ENCODE measurements at places on chromosomes 6 and 20. TPM values are rescaled to one million over a fixed set of nuclear protein-coding genes. Genes with fewer than 3 reads are reported as not detected.

- no peak for DNase-seq
Observed at GRCh38 chr6:25697537-25698340, 45.7 kb downstream of the SCGN start.

DNA sequence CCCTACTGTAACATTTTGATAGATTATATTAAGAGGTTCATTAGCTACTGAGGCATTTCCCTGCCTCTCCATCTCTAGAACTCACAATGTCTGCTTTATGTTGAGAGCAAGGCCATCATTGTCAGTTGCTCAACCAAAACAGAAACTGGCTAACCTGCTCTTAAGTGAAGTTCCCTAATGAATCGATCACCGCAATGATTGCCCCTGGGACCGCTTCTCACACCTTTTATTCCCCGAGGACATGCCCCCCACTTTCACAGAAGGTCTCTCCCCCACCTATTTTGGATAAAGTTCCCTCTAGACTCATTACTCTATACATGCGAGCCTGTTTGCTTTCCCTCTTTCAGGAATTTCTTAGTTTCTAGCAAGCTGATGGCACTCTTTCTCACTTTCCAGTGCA is 108.8 kb downstream of the FAM217A start:
- DNase-seq = no peak

GRCh38 chr20:23347791-23348190 is 2.8 kb upstream of the NXT1 start:
- DNase-seq = no peak

GRCh38 chr6:8415280-8415679 is 20.1 kb downstream of the SLC35B3 start:
- no peak for DNase-seq

Gene CCN5
- not detected for total RNA-seq
